Right renal pelvis (tissue), 4 donors: ENCODE measurements at places on chromosomes 16 and 17. TPM values are rescaled to one million over a fixed set of nuclear protein-coding genes. Genes with fewer than 3 reads are reported as not detected.
A peak's percentile ranks its signal among the peaks of the same experiment; 100 is the strongest.

The TEKT5 gene
- not detected for polyA plus RNA-seq

The SMPD3 gene
- 1.1 TPM for polyA plus RNA-seq

The RRAD gene
- polyA plus RNA-seq = 2.0 TPM

The ABCC12 gene
- 0.35 TPM for polyA plus RNA-seq

The TBC1D3 gene
- polyA plus RNA-seq = not detected

The SLC26A11 gene
- 23.3 TPM for polyA plus RNA-seq

The SLC47A1 gene
- 22.3 TPM for polyA plus RNA-seq

The LGALS9B gene
- not detected for polyA plus RNA-seq

GRCh38 chr16:20380782-20381181, 23.8 kb downstream of the PDILT start:
- DNase-seq = peak; percentile 30

- DNase-seq = no peak
Measured at GRCh38 chr17:45132572-45133463, 503 bp upstream of the PLCD3 start.

DNA sequence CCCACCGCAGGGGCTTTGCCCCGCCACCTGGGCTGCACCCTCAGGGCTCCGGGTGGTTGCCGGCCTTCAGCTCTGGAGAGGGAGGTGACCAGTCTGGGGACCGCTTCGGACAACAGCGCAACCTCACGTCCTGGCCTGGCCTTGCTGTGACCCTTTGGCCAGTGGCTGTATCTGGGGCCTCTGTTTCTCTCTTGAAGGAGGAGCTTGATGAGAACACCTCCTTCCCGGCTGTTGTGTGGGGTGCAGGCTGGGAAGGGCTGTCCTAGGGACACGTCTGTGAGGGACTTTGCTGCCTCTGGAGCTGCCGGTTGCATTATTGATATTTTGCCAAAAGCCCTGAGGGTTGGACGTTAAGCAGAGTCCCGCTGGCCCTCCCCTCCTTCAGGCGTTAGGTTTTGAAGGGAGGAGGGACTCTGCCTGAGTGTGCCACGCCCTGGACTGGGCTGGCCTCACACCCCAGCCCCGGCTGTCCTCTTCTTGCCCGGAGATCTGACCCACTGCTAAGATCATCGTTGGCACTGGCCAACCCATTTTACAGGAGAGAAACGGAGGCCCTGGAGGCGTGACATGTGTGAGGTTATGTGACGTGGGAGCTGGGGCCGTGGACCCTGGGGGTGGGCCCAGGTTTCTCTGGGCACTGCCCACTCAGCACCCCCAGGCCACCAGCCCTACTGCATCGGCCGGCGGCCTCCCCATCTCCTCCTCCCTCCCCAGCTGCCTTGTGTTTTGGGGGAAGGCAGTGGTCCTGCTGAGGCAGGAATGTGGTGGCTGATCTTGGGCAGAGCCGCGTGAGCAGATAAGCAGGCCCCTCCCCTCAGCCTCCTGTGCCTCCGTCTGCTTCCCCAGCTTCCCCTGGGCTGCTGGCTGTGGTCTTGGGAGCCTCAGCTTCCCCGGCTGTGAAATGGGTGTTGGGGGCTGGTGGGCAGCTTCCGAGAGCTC, 8.5 kb downstream of the ZFPM1 start:
- no peak for DNase-seq

DNA sequence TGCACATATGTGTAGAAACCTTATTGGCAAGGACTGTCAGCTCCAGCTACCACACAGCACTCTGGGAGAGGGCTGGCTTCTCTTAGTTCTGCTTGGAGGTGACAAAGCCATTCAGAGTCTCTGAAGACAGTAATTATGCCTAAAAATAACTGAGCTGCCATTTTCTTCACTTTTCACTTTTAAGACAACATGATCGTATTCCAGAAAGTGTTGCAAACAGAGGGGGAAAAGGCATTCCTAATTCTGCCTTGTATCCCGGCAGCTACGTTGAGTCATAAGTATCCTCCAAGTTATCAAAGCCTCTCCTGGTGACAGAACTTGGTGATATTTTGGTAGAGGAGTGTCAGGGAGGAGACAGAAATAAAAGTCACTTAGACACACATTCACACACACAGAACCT, 327.7 kb downstream of the HAPSTR1 start:
- no peak for DNase-seq

GRCh38 chr17:42518046-42518754, 17.8 kb upstream of the NAGLU start:
- no peak for DNase-seq

- no peak for DNase-seq
Measured at GRCh38 chr16:50673496-50674275, 7.4 kb downstream of the SNX20 start.

GRCh38 chr17:5272322-5272721, 9.8 kb upstream of the RABEP1 start:
- no peak for DNase-seq

DNA sequence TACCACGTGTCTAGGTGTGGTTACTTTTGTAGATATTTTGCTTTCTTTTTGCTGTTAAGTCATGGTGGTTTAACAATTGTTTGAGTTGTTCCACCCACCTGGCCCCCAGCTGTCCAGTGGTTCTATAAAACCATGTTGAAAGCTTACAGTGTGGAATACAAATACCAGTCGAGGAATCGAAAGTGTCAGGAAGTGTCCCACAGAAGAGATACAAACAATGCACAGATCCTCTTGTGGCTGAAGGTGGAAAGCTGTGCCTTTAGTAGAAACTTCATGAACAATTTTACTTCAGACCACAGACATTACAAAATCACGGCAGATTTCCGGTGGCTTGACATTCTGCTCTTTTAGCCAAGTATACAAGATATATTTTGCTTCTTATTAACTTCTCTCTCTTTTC, 782.4 kb upstream of the SOX9 start:
- no peak for DNase-seq

DNA sequence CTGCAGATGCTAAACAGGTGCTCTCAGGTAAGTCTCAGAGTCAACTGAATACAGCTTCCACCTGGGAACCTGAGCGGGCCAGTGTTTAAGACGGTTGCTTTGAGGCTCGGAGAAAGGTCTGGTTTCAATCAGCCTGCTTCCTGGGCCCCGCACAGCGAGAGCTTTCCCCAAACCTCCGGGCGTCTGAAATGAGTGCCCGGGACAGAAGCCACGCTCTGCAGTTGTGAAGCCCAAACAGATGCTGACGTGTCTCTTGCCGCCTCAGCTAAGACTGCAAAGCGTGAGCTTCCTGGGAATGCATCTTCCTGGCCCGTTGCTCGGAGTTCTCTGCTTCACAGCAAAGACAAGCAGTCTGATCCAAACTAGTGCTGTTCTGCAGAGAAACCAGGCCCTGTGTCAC, 36.7 kb downstream of the PLXDC1 start:
- DNase-seq = no peak

- no peak for DNase-seq
Measured at GRCh38 chr16:89115216-89115861, 21.7 kb downstream of the ACSF3 start.

DNA sequence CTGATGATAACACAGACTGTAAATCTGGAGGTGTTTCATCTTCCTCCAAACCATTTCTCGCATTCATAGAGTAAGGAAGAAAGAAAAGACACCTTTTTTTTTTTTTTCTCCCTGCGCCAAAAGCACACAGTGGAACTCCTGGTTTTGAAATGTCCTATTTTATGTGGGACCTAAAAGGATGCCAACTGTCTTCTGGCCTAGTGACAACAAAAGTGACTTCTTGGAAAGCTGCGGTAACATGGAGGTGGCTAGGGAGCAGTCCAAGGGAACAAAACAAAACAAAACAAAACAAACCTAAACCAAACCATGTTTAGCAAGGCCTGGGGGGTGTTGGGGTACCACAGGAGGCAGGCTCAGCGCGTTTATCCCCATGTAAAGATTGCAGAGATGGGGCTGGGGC, 174.8 kb downstream of the XYLT1 start:
- DNase-seq = no peak

DNA sequence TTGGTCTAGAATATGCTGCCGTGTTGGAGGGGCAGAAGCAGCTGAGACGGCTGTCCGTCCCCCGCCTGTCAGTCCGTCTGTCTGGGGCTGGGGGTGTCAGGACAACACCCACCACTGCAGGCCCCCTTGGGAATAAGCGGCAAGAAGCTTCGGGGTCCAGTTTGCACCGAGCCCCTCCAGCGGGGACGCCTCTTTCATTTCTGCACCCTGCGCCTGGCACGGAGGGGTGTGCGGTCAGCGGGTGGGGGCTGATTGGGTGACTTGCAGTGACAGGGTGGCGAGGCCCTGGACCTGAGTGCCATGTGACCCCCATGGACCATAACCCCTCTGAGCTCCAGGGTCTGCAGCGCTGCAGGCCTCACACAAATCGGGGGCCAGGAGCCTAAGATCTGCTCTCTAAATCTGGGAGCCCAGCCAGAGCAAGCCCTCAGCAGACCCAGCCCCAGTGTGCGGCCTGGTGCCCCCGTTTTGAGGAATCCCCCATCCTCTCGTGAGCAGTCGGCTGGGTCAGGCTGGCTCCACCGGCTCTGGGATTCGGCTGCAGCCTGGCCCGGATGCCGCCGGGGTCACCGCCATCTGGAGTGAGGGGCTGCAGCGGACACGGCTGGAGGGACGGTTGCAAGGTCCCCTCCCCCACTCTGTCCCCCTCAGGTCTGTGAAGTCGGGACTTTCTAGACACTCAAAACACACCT, 8.3 kb downstream of the CBFA2T3 start:
- no peak for DNase-seq

- DNase-seq = no peak
Measured at GRCh38 chr16:28326881-28327610, 34.7 kb downstream of the SBK1 start.

- no peak for DNase-seq
Measured at GRCh38 chr17:59840329-59841090, 52.2 kb downstream of the TUBD1 start.

DNA sequence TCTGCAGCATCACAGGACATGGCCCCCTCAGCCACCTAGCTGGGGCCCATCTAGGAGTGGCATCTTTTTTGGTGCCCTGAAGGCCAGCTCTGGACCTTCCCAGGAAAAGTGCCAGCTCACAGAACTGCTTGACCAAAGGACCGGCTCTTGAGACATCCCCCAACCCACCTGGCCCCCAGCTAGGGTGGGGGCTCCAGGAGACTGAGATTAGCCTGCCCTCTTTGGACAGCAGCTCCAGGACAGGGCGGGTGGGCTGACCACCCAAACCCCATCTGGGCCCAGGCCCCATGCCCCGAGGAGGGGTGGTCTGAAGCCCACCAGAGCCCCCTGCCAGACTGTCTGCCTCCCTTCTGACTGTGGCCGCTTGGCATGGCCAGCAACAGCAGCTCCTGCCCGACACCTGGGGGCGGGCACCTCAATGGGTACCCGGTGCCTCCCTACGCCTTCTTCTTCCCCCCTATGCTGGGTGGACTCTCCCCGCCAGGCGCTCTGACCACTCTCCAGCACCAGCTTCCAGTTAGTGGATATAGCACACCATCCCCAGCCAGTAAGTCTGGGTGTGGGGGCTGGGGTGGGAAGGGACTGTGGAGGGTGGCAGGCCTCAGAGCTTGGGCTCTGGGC, 22.0 kb downstream of the RARA start:
- DNase-seq = no peak
